ENCODE measurements at places on chromosomes 6 and 20.

- no peak for DNase-seq
Measured at GRCh38 chr6:100845676-100846075, 35.5 kb downstream of the ASCC3 start.

DNA sequence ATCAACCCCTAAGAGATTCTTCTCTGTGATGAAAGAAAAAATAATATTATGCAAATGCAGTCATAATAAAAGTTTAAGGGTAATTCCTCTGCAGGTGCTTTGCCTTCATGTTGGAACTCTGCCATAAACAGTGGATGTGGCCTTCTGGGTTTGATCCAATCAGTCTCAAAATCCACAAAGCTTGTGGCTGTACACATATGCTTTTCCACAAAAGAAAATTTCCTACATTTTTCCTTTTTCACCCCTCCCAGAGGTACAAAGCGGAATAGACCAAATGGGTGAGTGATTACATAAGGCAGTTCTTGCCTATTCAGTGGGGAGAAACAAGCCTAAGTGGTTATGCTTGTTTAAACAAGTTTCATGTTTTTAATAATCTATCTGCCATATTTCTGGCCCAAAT, 16.7 kb downstream of the CALHM5 start:
- DNase-seq = no peak

DNA sequence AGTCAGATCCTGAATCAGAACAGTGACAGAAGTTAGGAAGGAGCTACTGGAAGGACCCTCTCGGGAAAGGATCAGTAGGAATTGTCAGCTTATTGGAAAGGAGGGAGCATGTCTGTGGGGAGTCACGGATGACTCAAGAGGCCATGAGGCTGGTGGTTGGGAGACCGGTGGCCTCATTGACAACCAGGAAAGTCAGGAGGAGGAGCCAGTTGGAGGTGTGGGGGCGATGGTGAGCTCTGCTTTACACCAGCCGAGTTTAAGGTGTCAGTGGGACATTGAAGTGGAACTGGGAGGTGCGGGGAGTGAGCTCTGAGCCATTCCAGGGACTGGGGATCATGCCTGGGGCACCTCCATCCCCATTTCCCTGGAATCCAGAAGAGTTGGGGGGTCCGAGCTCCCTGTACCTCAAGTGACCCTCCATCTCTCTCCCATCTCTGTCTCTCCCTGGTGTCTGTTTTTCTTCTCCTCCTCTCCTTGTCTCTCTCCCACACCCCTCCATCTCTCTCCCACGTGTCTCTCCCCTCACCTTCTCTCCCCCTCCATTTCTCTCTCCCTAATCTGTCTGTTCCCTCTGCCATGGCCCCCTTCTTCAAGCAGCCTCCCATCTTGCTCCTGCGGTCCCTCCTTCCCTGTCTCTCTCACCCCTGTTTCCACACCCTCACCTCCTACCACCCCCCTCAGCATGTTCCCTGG, 14.3 kb upstream of the ZBTB9 start:
- DNase-seq = no peak

- no peak for DNase-seq
Measured at GRCh38 chr6:157726892-157727628, 96.0 kb upstream of the SNX9 start.

DNA sequence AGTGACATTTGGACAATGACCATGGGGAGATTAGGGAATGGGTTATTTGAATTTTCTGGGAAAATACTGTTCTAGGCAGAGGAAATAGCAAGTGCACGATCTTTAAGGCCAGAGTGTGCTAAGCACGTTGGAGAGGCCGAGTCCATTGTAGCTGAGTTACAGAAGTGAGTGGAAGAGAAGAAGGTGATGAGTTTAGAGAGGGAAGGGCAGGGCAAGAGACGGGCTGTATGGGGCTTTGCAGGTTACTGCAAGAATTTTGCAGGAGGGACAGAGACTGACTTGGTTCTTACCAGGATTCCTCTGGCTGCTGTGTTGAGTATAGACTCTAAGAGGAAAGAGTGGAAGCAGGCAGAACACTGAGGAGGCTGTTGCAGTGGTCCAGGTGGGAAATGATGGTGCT, 1.1 kb upstream of the NCOA3 start:
- no peak for DNase-seq

DNA sequence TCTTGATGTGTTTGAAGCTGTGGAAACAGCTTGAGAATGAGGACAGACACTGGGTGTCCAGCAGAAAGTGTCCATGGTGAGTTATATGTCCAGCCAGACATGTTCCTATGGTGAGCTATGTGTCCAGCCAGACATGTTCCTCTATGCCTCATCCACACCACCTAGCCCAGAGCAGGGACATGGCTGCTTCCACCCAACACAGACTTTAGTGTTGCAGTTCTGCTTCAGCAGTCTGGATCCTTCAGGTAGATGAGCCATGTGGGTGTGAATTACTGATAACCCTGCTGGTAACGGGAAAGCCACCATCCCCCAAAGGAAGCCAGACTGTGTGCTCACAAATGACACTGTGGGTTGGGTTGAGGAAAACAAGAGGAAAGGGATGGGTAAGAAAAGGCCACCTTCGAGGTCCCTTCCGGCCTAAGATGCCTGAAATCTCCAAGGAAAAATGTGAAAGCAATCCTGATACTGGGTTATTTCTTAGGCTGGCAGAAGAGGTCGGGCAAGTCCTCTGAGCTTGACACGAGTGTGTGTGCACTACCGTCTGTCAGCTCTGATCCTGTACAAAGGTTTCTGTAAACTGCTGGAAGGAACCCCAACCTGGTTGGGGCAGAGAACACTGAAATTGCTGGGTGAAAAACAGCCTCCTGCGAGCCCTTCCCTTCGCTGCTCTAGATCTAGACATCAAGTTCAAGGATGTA, 77.8 kb downstream of the NINL start:
- DNase-seq = no peak

DNA sequence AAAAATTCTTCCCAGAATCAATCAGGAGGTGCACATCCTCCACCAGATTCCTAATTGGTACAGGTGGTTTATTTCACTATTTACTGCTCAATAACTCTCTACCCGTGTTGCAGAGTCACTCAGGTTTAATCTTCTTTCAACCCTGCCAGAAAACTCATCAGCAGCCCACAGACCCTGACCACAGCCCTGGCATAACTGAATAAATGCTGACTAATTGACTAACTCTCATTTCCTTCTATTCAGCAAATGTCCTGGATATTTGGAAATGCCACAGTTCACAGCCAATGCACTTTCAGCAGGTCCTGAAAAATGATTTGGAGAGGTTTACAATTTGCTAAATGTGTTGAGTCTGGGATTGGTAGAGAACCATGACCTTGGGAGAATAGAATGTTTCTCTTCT, 62.3 kb downstream of the TRMT6 start:
- DNase-seq = no peak

GRCh38 chr6:123821112-123821511, 17.4 kb downstream of the NKAIN2 start:
- DNase-seq = no peak

DNA sequence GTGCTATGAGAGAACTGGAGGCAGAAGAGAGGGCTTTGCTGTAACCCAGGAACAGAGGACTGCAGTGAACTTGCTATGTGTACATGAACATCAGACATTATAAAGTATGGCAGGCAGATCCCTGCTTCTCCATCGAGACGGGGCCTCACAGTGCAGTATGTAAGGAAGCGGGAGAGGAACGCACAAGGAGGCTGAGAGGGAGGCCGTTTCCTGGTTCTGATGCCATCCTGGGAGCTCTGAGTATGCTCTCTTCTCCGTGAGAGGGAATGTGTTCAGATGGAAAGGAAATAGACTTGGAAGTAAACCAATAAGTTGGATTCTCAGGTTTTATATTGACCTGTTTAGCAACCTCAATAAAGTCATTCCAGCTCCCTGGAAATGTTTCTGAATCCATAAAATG, 101.8 kb downstream of the ALDH8A1 start:
- DNase-seq = no peak

DNA sequence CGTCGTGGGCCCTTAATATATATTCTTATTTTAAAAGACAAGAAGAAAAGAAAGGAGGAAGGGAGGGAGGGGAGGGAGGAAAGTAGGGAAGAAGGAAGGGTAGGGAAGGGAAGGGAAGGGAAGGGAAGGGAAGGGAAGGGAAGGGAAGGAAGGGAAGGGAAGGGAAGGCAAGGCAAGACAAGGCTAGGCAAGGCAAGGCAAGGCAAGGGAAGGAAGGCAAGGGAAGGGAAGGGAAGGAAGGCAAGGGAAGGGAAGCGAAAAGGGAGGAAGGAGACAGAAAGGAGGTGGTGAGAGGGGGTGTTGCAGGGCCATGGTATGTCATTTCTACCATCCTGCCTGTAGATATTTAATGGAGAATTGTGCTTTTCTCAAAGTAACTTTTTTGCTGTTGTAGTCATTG, 83.9 kb upstream of the BTBD3 start:
- DNase-seq = no peak

GRCh38 chr20:43726811-43727338, at the start of gene GTSF1L:
TSS of gene GTSF1L (minus strand) at chr20:43727002. CDS start at chr20:43726694, 308 bp downstream.
- no peak for DNase-seq

- DNase-seq = no peak
Measured at GRCh38 chr6:124223611-124224345, 420.1 kb downstream of the NKAIN2 start.

DNA sequence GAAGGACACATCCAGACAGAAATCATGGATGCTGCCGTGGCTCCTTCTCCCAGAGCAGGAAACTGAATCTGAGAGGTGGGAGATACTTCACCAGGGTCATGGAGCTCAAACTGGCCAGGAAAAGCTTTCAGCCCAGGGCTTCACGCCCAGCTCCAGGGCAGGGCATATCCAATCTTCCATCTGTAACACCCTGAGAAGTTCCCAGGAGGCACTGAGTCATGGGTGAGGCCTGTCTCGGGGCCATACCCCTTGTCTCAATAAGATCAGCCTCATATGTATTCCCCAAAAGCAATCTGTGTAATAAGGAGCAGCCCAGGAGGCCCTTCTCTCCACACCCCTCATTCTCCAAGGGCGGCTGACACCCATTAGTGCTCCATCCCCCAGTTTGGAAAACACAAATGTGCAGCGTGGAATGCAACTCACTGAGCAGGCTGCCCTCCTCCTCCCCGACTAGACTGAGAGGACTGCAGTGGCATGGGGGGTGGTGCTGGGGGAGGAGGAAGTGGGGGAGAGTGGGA, 439.3 kb upstream of the SULF2 start:
- no peak for DNase-seq

- DNase-seq = no peak
Measured at GRCh38 chr20:1823450-1823844, 71.8 kb upstream of the SIRPA start.

- peak; percentile 38 for DNase-seq
Measured at GRCh38 chr6:147508042-147508865, at the start of gene SAMD5. TSS of gene SAMD5 (plus strand) at chr6:147508690. CDS start at chr6:147508929, 239 bp downstream.

GRCh38 chr6:97812940-97813339, 529.9 kb upstream of the MMS22L start:
- no peak for DNase-seq

GRCh38 chr6:101585501-101585900, 192.0 kb downstream of the GRIK2 start:
- DNase-seq = no peak

DNA sequence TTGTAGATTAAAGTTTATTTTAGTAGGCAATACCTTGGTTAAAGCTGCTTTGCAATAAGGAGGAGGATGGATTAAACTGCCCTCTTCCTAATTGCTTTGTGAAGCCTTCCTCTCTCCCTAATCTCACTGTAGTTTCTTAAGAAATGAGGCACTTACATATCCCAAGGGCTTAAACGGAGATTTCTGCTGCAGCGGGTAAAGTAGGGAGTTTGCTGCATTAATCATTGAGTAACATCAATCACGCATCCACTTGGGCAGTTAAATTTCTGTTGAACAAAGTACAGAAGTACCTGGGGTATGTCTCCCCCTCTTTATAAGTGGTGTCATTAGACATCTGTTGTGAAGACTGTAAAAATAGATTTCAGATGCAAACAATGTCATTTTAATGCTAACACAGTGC, 29.5 kb upstream of the ARID1B start:
- DNase-seq = no peak

- peak; percentile 49 for DNase-seq
Measured at GRCh38 chr20:20466341-20466879, 98.5 kb downstream of the INSM1 start.

DNA sequence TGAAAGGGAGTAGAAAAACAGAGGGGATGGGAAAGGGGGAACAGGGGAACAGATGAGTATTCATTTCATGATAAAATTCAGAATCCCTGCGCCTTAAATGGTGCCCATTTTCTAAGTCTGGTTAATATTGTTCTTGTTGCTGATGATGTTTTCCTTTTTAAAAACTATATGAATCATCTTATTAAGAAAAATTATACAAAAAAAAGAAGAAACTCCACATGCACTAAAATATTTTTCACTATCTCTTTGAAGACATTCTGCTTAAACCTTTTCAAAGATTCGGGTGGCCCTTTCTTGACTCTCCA, 1.1 kb upstream of the TFAP2B start:
- no peak for DNase-seq

GRCh38 chr20:16729080-16729479, 746 bp upstream of the SNRPB2 start:
- DNase-seq = no peak

DNA sequence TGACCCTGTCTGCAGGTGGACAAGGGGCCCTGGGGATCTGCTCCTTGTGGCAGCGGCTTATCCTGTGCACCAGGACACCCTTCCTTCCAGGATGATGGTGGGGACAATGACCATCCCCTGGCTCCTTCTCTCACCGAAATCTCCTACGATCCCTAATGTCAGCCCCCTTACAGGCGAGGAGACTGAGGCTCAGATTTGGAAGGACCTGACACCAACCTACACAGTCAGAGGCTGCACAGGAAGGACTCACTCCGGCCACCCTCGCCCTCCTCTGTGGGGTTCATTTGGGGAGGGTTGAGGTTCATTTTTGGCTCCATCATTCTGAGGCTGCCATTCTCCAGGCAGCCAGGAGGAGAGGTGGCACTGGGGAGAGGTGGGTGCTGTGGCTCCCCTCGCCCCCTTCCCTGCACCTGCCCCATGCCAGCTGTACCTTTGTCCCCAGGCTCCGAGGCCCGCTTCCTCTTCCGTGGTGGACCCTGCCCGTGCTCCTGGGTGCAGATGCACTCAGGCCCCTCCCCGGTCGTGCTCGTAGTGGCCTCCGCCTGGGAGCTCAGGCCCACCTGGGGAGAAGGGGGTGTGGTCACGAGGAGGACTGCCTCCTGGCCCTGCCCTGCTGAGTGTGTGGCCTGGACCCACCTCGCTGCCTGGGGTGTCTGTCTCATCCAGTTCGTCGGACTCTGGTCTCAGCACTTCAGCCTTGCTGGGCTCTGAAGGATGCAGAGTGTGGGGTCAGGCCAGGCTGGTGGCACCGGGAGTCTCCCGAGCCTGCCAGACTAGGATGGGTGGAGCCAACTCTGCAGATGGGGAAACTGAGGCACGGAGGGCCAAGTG, 5.3 kb upstream of the CABLES2 start:
- DNase-seq = no peak

DNA sequence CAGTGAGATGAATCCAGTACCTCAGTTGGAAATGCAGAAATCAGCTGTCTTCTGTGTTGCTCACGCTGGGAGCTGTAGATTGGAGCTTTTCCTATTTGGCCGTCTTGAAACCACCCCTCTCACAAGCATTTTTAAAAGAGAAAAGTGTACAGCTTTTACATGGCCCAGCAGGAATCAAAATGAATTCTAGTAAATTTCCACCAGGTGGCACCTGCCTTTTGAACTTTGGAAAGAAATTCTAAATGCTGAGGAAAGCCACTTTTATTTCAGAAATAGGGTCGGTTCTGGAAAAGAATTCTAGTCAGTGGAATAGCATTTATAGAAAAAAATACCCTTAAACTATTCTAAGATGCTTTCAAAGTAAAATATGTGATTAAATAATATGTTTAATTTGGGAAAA, 647.8 kb downstream of the CD109 start:
- DNase-seq = no peak

- no peak for DNase-seq
Measured at GRCh38 chr6:91653895-91654294, 1067.0 kb upstream of the MAP3K7 start.

Data from stimulated activated CD8-positive, alpha-beta memory T cell treated with anti-CD3 and anti-CD28 coated beads, Interleukin-4, amount 100 ng/mL, for 48 hours (primary cell).